ENCODE measurements at places on chromosomes 2 and 18. TPM values are rescaled to one million over a fixed set of nuclear protein-coding genes. Genes with fewer than 3 reads are reported as not detected.

The PLB1 gene
- 3.4 TPM for total RNA-seq

The RAB31 gene
- 19.7 TPM for total RNA-seq

The NXPH2 gene
- total RNA-seq, result 1.1 TPM

The MOGAT1 gene
- total RNA-seq, result 0.45 TPM

The KIF1A gene
- total RNA-seq, result 112 TPM

DNA sequence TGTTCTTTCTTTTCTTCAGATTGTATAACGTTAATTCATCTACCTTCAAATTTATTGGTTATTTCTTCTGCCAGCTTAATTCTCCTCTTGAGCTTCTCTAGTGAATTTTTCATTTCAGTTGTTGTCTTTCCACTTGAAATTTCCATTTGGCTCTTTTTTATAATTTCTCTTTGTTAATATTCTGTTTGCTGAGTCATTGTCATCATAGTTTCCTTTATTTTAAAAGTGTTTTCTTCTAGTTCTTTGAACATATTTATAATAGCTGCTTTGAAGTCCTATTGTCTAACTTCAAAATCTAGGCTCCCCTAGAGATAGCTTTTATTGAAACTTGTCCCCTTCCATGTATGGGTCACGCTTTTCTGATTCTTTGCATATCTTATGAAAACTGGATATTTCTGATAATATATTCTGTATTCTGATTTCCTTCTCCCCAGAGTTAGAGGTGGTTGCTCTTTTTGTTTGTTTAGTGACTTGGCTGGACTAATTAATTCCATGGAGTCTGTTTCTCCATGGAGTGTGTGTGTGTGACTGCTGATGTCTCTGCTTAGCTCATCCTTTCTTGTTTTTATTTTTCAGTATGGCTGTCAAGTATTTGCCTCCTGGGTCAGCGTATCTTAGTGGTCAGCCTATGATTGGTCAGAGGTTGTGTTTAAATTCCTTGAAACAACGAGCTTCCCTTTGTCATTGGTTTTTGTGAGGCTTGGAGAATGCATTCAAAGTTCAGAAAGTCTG is 47.6 kb downstream of the DIS3L2 start:
- DNase-seq, result no peak

GRCh38 chr2:53268086-53268485 is 499.5 kb upstream of the CHAC2 start:
- no peak for DNase-seq

GRCh38 chr18:10182009-10182624 is 268.3 kb downstream of the VAPA start:
- DNase-seq, result no peak

DNA sequence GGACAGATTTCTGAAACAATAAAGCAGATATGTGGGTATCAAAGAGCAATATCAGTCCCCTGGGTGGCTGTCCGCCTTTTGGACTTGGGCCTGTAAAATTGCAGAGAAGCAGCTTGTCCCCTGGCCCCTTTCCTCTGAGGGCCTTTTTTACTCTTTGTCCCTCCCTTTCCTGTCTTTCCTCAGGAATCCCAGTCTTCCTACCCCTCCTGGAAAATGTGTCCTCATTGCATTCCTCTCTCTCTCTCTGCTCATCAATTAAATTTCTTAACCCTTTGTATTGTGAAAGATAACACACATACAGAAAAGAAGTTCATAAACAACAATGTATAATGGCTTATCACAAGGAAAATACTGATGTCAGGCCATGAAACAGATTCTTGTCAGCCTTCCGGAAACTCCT is 3.0 kb upstream of the GRB14 start:
- no peak for DNase-seq

DNA sequence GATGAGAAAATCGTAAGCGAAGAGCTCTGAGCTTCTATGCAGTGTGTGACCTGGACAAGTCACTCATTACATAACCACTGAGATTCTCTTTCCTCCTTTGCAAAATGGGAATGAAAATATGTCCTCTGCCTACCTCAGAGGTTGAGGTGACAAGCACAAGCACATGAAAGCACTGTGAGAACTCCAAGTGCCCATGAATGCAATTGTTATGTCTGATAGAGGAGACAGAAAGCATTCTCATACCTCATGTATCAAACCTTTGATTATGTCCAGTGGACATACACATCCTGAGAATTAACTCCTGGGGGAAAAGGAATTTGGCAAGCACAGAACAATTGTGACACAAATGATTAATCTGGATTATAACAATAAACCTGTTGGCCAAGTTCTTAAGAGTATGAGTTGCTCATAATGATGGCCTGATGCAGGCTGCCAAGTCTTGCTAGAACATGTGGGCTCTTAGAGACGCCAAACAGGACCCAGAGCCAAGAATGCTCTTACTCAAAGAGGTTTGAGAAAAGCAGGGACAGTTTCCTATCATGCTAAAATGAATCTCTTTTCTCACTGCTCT is 8.5 kb upstream of the RMDN2 start:
- no peak for DNase-seq

DNA sequence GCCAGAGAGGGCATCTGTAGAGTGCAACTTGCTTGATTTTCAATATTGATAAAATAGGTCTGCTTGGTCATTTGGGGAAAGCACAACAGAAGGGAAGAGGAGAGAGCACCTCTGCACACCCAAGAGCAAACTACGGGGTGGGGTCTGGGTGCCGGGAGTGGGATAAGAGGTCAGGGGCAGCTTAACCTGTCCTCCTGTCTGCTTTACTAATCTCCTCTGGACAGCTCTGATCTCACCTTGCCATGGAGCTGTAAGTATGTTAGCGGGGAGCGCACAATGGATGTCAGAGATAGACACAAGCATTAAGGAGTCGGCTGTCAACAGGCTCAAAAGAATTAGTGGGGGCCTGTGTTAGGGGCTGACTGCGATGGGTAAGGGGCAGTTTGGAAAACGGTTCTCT is 328.7 kb downstream of the CYRIA start:
- DNase-seq, result no peak

- no peak for DNase-seq
Measured at GRCh38 chr2:10264506-10265328, 38.0 kb upstream of the HPCAL1 start.

- no peak for DNase-seq
Measured at GRCh38 chr2:44333994-44334393, 27.3 kb downstream of the PREPL start.
